Aorta (tissue), 5 donors: ENCODE measurements at places on chromosomes 11 and 22. TPM values are rescaled to one million over a fixed set of nuclear protein-coding genes. Genes with fewer than 3 reads are reported as not detected.
A peak's percentile ranks its signal among the peaks of the same experiment; 100 is the strongest.

DNA sequence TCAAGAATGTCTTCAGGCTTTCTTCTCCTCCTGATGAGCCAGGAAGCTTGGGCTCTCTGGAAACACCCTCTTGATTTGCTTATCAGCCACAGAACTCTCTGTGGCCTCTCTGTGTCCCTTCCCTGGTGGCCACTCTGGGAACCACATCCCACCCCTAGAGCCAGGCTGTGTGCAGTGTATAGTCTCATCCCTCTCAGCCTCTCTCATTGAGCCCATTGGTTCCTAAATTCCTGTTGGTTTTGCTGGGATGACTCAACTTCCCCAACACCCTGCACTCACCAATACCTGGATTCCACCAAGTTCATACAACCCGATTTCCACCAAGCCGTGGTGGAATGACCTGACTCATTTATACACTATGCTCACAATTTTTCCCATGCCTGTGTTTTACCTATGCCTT lies 5.2 kb downstream of the IRAG1 start:
- H3K36me3 ChIP-seq: peaks cover 7% of the 10 kb centered on the region
- peak overlapping the region; percentile 53 for H3K27ac ChIP-seq
- no peaks in the 10 kb centered on the region for H3K27me3 ChIP-seq
- peaks cover 8% of the 10 kb centered on the region for H3K4me1 ChIP-seq

DNA sequence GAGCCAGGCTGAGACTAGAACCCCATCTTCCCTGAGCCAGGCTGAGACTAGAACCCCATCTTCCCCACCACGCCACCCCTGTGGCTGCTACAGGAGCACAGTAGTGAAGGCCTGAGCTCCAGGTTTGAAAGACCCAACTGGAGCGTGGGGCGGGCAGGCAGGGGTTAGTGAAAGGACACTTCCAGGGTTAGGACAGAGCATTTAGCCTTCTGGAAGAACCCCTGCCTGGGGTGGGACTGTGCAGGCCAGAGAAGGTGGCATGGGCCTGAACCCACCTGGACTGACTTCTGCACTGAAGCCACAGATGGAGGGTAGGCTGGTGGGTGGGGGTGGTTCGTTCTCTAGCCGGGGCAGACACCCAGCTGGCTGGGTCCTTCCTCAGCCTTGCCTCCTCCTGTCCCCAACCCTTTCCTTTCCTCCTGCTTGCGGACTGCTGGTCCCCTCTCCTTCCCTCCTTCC lies 24.1 kb downstream of the SUN2 start:
- H3K4me1 ChIP-seq: no peaks in the 10 kb centered on the region
- DNase-seq: peak; percentile 34
- H3K4me3 ChIP-seq: no peak overlapping the region

GRCh38 chr11:104320097-104320496 lies 156.2 kb upstream of the PDGFD start:
- no peak overlapping the region for H3K4me3 ChIP-seq
- no peaks in the 10 kb centered on the region for H3K36me3 ChIP-seq
- no peaks in the 10 kb centered on the region for H3K27me3 ChIP-seq
- H3K27ac ChIP-seq: no peak overlapping the region
- DNase-seq: no peak

GRCh38 chr11:80034801-80035200 lies 594.0 kb upstream of the TENM4 start:
- H3K27ac ChIP-seq: no peak overlapping the region
- no peak overlapping the region for H3K4me3 ChIP-seq
- H3K4me1 ChIP-seq: no peaks in the 10 kb centered on the region
- no peak for DNase-seq
- no peaks in the 10 kb centered on the region for H3K36me3 ChIP-seq

MUC5AC gene
- polyA plus RNA-seq: 0.05 TPM

- no peaks in the 10 kb centered on the region for H3K36me3 ChIP-seq
- H3K4me1 ChIP-seq: no peaks in the 10 kb centered on the region
- DNase-seq: peak; percentile 74
- H3K4me3 ChIP-seq: no peak overlapping the region
- no peak overlapping the region for H3K27ac ChIP-seq
- H3K27me3 ChIP-seq: no peaks in the 10 kb centered on the region
Observed at GRCh38 chr11:119764108-119764868, 35.3 kb upstream of the NECTIN1 start.

DNA sequence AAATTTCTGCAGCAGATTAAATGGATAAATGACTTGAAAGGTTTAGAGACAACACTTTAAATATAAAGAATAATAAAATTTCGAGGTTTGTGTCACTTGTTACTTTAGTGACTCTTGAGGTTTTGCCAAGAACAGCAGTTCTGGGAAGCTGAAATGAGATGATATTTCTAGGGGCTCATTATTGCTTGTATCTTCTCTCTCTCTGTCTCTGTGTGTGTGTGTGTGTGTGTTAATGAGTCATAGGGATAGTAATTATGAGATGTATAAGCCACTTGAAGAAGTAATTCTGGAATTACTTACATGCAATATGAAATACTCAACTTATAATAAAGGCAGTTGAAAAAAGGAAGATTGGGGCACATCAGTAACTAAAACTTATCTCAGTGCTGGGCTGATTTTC lies 9.6 kb upstream of the OR10G7 start:
- no peak overlapping the region for H3K27ac ChIP-seq
- no peaks in the 10 kb centered on the region for H3K27me3 ChIP-seq
- no peak for DNase-seq

- no peaks in the 10 kb centered on the region for H3K36me3 ChIP-seq
- no peaks in the 10 kb centered on the region for H3K27me3 ChIP-seq
- no peak overlapping the region for H3K4me3 ChIP-seq
- no peak for DNase-seq
- no peak overlapping the region for H3K27ac ChIP-seq
Observed at GRCh38 chr22:29650370-29650769, 46.9 kb downstream of the NF2 start.

DNA sequence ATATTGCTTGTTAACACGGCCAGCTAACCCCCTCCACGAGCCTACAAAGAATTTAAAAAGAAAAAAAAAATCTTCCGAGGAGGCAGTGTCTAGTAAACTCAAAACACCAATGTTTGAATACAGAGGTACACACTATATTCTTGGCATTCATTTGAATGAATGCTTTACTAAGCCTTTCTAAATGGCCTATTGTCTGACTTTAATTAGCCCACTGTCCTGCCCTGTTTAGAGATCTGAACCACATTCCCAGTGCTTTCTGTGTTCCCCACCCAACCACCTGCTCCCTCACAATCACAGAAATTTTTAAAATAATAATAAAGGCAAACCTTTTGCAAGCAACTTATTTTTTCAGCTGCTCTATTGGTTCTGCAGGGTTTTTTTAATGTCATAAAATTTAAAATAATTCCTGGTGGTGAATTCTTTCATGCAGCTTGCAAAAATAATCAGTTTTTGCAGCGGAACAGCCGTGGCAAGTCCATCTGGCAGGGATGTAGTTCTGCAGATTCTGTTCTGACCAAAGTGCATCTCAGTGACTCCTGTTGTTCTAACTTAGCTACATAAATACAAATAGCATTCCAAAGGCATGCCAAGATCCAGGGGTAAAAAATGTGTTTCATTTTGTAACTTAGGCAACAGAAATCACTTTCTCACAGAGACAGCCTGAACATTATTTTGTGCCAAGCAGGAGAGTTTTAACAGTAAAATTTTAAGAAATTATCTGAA lies 23.8 kb downstream of the POU2AF2 start:
- no peak overlapping the region for H3K4me3 ChIP-seq
- H3K36me3 ChIP-seq: no peaks in the 10 kb centered on the region
- H3K4me1 ChIP-seq: no peaks in the 10 kb centered on the region
- DNase-seq: no peak
- no peaks in the 10 kb centered on the region for H3K27me3 ChIP-seq

GRCh38 chr11:35077709-35078469 lies 61.1 kb upstream of the CD44 start:
- H3K4me1 ChIP-seq: peaks cover 6% of the 10 kb centered on the region
- no peak overlapping the region for H3K4me3 ChIP-seq
- H3K27me3 ChIP-seq: no peaks in the 10 kb centered on the region
- H3K27ac ChIP-seq: no peak overlapping the region
- DNase-seq: no peak
- H3K36me3 ChIP-seq: no peaks in the 10 kb centered on the region

- H3K4me1 ChIP-seq: no peaks in the 10 kb centered on the region
- no peak overlapping the region for H3K4me3 ChIP-seq
- DNase-seq: peak; percentile 31
- H3K36me3 ChIP-seq: peaks cover 3% of the 10 kb centered on the region
- H3K27ac ChIP-seq: no peak overlapping the region
Observed at GRCh38 chr11:62149986-62150886, 26.4 kb downstream of the INCENP start.
